Stimulated activated CD8-positive, alpha-beta memory T cell treated with anti-CD3 and anti-CD28 coated beads, Interleukin-7, amount 100 ng/mL, for 24 hours (primary cell): ENCODE measurements at places on chromosomes 2 and 18.

DNA sequence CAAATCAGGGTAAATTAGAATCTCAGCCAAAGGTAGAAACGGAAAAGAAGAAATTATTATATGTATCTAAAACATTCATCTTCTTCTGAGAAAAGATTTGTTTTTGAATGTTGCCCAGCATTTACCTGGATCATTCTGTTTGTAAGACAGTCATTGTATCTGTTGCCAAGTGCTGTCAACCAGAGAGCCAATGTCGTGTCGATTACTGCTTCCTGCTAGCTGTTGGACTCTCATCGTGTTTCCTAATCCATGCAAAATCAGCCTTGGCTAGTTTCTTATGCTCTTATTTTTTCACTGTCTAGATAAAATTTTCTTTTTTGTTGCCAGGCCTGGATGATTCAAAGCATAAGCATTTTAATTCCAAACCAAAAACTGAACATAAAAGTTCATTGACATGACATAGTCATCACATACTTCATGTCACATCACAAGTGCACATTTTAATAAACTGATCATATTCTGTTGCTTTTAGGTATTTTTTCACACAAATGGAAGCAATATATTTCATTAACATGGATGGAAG, 202.3 kb downstream of the KCNH7 start:
- DNase-seq: no peak

- no peak for DNase-seq
Measured at GRCh38 chr2:108288534-108289106, at the start of gene SULT1C2. Gene SULT1C2 (plus strand): TSS chr2:108288895. CDS start chr2:108293668, 4,773 bp downstream.

DNA sequence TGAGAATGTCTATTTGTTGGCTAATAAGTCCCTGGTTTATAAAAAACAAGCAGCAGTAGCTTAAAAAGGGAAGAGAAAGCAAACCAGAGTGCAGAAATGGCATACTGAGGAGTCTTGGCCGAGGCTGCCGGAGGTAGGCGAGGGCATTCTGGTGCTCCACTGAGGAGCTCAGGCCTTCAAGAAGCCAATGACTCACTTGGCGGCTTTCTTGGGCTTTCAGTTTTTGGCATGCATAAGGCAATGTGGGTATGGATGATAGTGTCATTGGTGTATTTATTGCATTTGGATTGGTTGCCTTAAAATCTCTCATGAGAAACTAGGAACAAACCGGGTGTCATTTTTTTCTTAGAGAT, 119.6 kb upstream of the ARL5A start:
- DNase-seq: no peak

DNA sequence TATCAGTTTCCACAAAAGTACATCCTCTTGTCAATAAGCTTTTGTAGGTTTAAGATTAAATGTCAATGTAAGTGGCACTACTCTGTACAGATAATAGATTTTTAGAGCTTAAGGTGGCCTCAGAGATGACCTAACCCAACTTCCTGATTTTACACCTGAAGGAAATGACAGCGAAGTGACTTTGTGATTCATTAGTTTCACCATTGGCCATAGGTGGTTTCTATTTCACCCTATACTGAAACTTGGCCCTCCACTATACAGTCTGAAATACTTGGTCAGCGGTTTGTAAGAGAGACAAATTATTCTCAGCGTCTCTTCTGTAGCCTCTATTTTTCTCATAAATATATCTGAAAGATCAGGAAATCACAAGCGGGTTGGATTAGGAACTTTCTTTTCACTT, 330.4 kb upstream of the FAM98A start:
- DNase-seq: no peak
